ENCODE measurements at places on chromosomes 2 and 18. TPM values are rescaled to one million over a fixed set of nuclear protein-coding genes. Genes with fewer than 3 reads are reported as not detected.

ZC3H6 gene
- 18.4 TPM for total RNA-seq

GPR39 gene
- total RNA-seq, result 3.2 TPM

DNA sequence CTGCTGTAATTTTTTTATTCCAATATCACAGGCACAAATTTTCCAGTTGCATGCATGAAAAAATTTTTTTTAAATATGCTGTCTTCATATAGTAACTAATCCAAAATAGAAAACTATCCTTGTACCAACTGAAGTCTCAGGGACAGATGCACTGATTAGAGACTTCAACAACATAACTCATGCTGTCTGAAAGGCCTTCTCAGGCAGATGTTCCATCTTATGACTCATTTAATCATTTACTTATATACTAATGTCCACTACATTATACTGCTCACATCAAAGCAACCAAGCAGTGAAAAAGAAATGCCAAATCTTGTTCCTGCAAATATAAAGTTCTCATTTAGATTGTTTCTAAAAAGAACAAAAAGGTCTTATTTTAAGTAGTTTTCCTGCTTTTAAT, 53.1 kb downstream of the OLA1 start:
- DNase-seq, result no peak

- DNase-seq, result no peak
Measured at GRCh38 chr18:65750389-65751154, at the start of gene CDH7. CDH7 (plus strand) TSS chr18:65751012; CDS start chr18:65762843, 11,831 bp downstream.

ORMDL1 gene
- total RNA-seq, result 76.3 TPM

SELENOI gene
- total RNA-seq, result 27.7 TPM

GRCh38 chr2:173087214-173087581, 11.6 kb downstream of the MAP3K20 start:
- no peak for DNase-seq

- DNase-seq, result no peak
Measured at GRCh38 chr2:138507267-138507666, 5.7 kb downstream of the SPOPL start.

GRCh38 chr2:24315669-24316068, 44.7 kb downstream of the ITSN2 start:
- DNase-seq, result no peak

DNA sequence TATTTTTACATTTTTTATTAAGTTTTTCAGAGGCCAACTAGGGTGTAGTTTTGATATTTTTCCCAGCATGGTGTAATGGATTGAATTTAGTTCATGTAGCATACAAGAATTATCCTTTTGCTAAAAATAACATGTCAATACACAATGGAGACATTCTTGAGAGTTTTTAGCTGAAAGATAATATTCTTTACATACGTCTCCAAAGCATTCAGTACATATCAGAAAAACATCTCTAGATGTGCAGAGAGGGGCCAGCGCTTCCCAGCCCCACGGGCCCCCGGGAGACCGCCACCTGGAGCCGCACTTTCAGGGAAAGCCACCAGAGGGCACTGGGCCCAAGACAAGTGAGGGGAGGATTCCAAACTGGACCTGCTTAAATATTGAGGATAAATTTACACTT, 499.4 kb downstream of the GALR1 start:
- DNase-seq, result no peak

CABYR gene
- total RNA-seq, result 4.8 TPM

TOGARAM2 gene
- 0.48 TPM for total RNA-seq
